Hematopoietic multipotent progenitor cell treated with erythropoietin and hydrocortisone succinate and interleukin-3 and kit ligand, for 15 days (in vitro differentiated cells): ENCODE measurements at places on chromosomes 11 and 22.
A peak's percentile ranks its signal among the peaks of the same experiment; 100 is the strongest.

GRCh38 chr11:62817129-62817528 lies 11.9 kb upstream of the NXF1 start:
- DNase-seq, result no peak

GRCh38 chr22:50175921-50176849 lies 5.7 kb downstream of the PANX2 start:
- no peak for DNase-seq

- DNase-seq, result no peak
These were observed 29.7 kb upstream of the NELL1 start for GRCh38 chr11:20639688-20640087.

- peak; percentile 63 for DNase-seq
These were observed 12.6 kb upstream of the APLNR start for GRCh38 chr11:57249384-57250319.

DNA sequence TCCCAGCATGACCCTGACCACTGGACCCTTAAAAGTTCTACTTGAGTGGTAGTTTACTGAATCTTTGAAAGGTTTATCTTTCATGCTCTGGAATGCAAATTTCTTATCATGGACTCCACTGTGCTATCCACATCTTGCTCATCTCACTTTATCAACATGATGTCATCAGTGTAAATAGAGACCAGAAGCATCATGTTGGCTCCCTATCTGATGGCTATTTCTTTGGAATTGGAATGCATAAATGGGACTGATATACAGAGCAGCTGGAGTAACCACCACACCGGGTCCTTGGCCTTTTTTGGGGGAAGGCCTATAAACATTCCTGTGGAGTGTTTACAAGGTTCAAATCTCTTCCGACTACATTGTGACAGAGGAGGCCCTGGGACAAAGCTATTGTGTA lies 74.1 kb upstream of the CEP126 start:
- DNase-seq, result no peak

- DNase-seq, result no peak
These were observed 60.1 kb upstream of the PHF21B start for GRCh38 chr22:45069925-45070324.

DNA sequence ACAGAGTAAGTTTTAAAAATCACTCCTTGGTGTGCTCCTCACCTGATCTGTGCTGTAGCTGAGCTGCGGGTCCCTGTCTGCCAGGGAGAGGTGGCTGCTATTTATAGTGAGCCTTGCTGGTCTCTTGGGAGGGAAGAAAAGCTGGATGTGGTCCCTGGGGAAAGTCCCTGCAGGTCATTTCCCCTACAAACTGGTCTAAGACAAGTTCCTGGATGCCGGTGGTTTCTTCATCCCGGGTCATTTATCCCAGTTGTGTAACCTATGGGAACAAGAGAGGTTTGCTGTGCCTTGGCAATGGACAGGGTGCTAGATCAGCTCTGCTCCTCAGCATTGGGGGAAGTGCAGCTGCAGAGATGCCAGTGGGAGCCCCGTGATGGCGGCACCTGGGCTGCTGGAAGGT lies at the start of gene SAA2:
SAA2 (minus strand) TSS at position 108 of the 400 bp plus-strand sequence. CDS start 657 bp downstream, outside the sequence.
- DNase-seq, result no peak

DNA sequence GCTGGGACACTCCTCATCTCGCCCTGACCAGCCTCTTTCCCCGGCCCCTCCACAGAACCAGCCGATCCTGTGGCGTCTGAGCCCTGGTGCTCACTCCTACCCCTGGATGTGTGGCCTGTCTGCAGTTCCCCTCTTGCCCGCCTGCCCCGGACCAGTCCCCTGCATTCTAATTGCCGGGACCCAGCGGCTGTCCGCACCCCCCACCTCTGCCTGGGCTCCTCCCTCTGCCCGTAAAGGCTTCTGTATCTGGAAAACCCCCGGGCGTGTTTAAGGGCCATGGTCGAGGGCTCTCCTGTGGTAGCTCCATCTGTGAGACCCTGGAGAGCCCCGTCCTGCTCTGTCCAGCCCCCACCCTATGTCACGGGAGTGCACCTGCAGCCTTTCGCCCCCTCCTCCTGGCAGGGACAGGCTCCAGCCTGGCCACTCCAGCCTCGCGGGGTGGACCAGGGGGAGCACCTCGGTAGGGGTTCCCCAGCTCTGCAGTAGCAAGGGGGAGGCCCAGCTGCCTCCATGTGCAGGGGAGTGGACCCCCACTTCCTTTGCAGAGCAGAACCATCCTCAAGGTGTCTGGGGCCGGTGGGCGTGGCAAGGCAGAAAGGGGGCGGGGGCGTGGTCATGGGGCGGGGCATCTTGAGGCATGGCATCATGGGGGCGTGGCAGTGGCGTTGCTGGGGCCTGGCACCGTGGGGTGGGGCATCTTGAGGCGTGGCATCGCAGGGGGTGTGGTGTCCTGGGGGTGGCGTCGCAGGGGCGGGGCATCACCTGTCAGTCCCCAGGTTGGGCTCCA lies 430.4 kb downstream of the TBC1D22A start:
- DNase-seq, result peak; percentile 12

- DNase-seq, result peak; percentile 77
These were observed 33.4 kb upstream of the PTPRJ start for GRCh38 chr11:47946682-47947559.

DNA sequence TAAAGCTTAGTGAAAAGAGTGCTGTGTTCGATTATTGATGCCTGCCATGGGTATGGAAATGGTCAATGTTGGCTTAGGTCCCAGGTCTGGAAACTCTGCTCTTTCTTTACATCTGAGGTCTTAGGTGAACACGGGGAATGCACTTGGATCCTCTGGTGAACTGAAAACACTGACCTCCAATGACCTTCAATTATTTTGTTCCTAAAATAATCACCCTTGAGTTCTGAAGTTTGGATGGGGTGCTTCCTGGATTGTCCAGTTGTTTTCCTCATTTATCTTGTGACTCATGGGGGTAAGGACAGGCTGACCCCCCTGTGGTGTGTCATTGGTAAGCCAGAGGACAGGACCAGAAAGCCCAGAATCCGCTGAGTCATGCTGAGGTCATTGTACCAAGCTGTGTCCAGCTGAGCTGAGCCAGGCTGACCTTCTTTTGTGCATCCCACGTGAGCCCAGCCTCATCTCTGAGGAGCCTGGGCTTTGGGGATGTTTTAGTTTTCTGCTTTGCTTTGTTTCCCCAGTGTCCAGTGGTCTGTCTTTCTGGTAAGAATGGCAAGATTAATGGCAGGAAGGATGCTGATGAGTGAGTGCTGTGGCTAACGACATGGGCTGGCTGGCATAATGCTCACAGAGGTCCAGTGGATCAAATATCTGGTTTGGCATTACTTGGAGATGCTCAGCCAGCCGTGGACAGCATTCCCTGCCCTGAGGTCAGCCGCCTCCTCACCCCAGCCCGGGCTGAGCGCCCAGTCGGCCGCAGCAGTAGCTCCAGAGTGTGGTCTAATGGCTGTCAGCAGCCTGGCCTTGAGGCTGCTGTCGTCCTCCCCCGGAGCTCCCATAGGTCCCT lies 35.6 kb downstream of the AMPD3 start:
- DNase-seq, result no peak

DNA sequence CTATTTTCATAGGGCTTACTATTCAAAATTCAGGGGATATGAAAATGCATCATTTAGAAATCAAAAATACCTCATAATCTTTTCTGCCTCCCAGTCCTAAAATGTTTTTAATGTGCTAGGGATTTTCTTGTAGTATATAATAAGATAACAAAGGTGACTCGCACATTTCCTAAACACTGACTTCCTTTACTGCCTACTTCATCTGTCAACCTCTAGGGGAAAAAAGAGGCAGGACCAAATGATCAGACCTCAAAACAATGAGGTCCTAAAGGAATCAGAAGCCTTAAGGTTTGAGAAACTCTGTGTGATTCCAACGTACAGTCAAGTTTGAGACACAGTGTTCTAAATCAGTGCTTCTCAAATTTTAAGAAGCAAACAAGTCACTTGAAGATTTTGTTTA lies 56.1 kb upstream of the POU2AF2 start:
- DNase-seq, result no peak

DNA sequence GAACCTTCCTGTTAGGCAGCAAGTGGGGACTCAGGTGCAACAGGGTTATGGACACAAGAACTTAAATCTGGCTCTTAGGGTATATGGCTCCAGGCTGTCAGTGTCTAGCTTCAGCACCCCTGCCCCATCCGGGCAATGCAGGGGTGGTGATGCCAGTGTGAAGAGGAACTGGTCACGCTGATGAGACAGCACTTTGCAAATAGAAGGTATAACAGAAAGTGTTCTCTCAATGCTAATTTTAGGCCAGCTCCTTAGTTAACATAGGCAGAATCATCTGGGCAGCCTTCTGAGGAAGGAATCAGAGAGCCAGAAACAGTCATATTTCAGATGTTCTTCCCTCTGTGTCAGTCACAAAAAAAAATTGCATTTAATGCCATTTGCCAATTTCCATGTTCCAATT lies 41.2 kb downstream of the SYT9 start:
- no peak for DNase-seq

DNA sequence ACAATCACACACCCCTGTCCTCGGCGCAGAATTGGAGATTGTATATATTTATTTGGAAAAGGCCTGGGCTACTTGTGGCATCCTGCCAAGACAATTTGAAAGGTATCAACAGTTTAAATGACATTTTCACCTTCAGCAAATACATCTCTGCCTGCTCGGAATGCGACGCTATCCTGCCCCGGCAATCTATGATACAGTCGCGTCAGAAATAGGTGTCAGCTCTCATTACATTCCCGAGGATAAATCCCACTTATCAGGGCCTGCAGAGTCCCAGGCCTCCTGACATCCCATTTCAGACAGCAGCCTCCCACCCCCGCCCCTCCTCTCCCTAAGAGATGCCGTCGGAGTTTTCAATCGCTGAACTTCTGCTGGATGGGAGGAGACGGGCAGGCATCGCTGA lies 114.7 kb downstream of the BRD1 start:
- no peak for DNase-seq

- no peak for DNase-seq
These were observed 552.5 kb downstream of the INSC start for GRCh38 chr11:15667127-15667725.

DNA sequence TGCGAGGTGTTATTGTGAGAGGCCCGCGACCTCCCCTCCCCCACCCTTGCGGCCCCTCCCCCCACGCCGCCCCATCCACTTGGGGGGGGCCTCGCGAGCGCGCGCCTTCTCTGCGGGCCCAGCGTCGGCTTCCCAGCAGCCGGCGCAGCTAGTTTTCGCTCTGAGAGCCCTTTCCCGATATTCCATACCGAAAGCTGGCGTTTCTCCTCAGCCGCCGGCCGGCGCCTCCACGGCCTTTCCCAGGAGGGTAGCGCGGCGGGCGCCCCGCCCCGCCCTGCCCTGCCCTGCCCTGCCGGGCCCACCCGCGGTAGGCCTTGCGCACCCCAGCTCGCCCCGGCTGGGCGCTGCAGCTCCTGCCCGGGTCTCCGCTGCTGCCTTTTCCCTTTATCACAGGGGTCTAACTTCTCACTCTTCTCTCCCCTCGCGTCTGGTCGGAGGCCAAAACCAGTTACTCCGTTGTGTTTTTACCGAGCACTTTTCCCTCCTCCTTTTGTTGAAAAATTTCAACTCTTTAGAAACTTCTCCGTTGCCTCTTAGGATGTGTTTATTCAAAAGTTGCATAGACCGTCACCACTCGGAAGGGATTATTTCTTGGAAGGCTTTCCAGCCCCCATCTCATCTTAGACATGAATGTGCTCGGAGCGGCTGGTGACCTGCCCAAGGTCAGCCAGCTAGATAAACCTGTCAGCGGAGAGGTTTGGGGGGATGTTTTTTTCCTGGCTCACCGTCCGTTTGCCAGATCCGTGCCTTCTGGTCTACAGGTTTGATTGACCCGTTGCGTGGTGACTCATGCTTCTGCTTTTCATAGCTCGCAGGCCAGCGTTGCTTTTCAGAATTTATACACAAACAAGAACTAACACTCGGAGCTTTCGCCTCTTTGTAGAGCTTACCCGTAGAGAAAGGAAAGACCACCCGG lies 648 bp downstream of the PAFAH1B2 start:
- DNase-seq, result peak; percentile 57

DNA sequence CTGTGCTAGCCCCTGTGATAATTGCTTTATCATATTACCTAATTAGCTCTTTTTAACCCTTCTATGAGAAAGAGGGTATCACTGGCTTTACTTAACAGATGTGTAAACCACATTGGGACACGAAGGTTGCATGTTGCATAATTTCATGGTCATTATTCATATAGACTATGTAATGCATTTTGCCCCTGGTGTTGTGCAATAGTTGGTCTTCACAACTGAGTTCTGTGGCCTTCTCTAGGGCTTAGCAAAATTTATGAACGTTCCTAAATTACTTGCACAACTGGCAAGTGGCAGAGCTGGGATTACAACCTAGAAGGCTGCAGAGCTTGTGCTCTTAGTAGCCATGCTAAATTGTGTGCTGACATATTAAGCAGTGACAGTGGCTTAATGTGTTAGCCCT lies 34.6 kb upstream of the PDGFD start:
- no peak for DNase-seq

- DNase-seq, result no peak
These were observed 6.6 kb downstream of the PARVB start for GRCh38 chr22:44030702-44031082.

DNA sequence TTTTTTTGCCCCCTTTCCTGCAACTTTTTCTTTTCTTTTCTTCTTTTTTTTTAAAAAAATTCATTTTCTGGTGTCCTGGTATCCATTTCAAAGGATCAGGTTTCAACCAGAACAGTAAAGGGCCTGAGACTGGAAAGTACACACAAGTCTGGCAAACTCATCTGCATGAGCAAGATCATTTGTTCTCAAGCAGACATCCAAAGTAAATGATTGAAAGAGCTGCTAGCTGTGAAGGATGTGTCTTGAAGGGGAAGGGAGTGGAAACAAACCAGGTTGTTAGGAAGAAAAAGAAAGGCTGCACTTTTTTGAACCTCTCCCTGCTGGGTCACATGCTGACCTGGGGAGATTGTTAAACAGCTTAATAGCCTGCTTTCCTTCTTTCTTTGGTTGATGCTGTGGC lies 5.3 kb downstream of the YAP1 start:
- DNase-seq, result no peak
